ENCODE measurements at places on chromosomes 3 and 15.

DNA sequence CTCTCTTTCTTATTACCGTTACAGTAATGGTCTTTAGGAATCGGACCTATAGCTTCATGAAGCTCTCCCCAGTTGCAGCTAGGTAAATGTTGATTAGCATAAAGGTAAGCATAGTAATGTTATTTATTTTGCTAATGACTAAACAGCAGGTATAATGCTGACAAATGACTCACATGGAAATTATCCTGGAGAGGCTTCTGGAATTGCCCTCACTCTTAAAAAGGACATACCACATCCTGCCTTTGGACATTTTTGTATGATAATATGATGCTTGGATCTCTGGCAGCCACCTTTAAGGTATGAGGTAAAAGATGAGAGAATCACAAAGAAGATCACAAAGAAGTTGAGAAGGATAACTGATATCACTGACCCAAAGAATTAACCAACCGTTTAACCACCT is 238.6 kb downstream of the CHL1 start:
- no peak for DNase-seq

- DNase-seq = no peak
Measured at GRCh38 chr3:189584645-189585044, 46.5 kb upstream of the TP63 start.

- no peak for DNase-seq
Measured at GRCh38 chr3:21434310-21434709, 316.7 kb downstream of the ZNF385D start.

- peak; percentile 62 for DNase-seq
Measured at GRCh38 chr15:61835496-61836106, 224.6 kb downstream of the VPS13C start.

GRCh38 chr3:5275529-5275928 is 88.0 kb downstream of the EDEM1 start:
- DNase-seq = no peak

DNA sequence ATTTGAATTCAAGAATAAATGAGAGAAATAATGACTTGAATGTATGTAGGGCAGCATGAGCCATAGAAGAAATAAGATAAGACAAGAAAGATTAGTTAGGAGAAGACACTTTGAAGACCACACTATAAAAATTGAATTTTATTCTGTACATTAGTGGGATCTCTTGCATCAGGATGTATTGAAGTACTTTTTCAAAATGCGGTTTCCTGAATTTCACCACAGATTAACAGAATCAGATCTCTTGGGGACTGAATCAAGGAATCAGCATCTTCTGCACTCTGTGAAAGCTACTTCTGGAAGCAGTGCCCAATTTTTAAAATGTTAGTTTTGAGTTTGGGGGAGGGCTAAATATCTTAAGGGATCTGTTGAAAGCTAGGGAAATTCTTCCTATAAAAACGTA is 763.9 kb upstream of the GOLIM4 start:
- DNase-seq = no peak

All from activated naive CD8-positive, alpha-beta T cell treated with anti-CD3 and anti-CD28 coated beads, Interleukin-2, amount 50 U/mL, for 24 hours (primary cell).